Activated B cell treated with CpG ODN at 0.5 μM for 24 hours (primary cell): ENCODE measurements at places on chromosomes 11 and 22.

DNA sequence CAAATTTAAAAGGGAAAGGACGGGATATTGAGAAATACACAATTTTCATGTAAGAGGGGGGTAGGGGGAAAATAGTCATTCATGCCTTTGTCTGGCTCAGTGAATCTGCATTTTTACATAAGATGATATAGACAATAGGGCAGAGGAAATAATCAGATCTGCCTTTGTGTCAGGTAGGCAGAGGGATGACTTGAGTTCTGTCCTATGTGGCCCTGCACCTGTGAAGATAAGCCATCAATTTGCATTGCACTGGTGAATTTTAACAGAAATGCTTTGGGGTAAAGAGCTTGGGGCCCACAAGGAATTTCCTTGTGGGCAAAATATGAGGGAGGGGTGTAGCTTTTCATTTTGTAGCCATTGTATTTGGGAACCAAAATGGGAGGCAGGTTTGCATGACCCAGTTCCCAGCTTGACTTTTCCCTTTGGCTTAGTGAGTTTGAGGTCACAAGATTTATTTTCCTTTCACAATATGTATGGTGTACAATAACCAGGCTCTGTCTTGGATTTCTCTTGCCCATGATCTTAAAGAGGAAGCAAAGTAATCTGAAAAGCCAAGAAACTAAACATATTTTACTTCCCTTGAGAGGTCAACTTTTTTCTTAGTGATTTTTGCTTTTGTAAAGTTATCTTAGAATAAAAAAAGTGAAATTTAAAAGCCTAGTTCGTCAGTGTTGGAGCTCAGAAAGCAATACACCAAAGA is 77.7 kb upstream of the SORL1 start:
- no peak for DNase-seq

GRCh38 chr22:17411213-17411612 is 42.0 kb downstream of the CECR2 start:
- DNase-seq, result no peak

DNA sequence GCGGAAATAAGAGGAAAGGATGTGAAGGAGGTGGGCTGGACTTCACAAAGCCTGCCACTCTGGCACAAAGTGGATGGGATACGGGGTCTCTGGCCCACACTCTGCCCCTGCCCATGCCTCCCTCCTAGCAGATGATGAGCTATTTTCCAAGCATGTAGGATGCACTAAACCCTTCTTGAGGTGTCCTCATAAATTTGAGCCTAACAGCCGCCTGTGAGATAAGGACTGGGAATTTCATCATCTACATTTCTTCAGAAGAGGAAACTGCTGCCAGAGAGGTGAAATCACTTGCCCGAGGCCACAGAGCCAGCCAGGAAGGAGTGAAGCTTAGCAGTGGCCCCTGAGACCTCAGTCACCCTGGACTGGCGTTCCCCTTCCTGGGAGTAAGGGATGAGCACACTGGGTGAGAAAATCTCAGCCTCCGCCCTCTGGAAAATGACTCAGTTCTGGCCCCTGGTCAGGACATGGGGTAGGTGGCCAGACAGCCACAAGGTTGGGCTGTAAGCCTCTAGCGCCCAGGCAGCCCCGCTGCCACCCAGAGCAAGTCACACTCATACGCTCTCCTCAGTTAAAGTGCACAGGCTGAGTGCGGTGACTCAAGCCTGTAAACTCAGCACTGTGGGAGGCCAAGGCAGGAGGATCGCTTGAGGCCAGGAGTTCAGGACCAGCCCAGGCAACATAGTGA is 27.9 kb downstream of the MB start:
- no peak for DNase-seq

GRCh38 chr11:32396331-32396730 is 39.0 kb downstream of the WT1 start:
- no peak for DNase-seq

DNA sequence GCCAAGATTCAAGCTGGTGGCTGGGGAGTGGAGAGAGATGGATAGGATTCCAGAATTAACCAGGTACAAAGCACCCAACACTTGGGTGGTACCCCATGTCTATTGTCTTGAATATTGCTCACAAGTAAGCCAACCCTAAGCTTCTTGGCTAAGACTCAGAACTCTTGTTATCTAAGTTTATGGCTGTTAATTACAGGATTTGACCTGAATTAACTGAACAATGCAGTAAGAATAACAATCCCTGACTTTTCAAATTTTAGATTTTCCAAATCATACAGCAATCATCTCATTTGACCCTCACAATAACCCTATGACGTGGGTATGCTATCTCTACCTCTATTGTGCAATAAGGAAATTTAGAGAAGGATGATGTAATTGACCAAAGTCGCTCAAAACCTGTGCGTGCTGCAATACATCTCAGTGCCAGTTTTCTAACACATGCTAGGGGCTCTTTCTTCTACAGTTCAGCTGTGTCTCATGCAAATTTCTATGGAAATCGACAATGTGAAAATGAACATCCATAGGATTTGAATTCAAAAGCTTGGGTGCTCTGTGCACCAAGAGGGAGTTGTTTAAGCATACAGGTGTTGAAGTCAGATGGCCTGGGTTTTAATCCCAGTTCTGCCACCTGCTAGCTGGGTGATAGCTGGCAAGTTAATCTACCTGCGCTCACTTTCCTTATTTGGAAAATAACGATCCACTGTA is 40.1 kb upstream of the APLNR start:
- DNase-seq, result no peak

DNA sequence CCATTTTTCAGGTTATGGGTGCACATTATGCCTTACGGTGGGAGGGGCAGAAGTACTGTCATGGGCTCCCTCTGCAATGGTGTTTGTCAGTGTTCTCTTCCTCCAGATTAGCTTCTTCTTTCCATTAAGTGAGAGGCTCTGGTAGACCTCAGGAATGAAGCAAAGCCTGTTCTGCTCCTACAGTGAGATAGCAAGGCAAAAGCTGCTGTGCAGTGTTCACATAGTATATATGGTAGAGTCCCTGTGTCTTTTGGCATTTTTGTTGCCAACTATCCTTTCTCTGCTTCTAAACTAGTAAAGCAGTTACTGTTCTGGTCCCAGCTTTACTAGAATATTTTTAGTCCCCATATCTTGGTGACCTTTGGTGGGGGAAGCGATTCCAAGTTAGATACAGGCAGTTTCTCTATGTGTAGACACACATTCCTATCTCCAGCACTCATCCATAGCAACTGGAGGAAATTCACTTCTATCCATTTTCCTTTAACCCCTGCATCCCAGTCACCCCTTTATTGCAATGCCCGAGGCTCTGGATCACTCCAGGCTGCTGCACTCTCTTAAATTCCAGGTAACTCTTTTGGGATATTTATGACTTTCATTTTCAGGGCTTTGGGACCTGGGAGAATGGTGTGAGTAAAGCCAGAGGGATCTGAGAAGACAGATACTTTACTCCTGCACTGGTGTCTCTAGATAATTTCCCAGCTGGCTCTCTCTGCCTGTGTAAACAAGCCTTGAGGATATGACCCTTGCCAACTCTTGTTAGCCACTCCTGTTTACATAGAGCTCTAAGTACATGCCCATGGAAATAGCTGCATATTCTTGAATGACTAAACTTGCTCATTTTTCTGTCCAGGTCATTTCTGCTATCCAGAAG is 3.9 kb upstream of the TRIM34 start:
- DNase-seq, result no peak

DNA sequence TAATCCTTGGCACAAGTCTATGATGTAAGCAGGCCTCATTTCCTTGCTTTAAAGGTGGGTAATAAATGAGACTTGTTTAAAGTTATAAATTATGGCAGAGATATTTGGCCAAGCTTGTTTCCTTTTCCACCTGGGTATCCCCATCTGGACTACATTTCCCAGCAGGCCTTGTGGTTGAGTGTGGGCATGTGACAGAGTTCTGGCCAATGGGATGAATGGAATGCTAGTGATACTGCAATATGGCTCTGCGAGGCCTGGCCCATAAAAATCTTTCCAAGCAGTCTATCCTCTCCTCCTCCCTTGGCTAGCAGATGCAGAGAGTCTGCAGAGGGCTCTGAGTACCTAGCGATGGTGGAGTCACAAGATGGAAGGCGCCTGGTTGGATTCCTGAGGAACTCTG is 102.5 kb downstream of the TIMP3 start:
- no peak for DNase-seq

DNA sequence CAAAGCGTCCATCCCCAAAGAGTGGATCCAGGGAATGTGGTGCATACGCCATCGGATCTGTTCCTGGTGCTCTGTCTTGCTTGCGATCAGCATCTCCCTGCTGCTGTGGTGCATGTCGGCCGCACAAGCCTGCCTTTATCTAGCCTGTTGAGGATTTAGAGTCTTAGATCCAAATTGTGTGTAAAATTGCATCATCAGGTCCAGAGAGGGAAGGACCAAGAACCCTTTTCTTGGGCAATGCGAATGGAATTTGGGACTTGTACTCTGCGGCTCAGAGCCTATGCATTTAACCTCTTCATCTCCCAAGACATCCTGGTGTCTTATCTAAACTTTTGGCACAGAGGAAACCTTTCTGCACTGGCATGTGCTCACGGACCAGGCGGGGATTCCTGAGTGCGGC is 1238.7 kb downstream of the TBC1D22A start:
- no peak for DNase-seq

DNA sequence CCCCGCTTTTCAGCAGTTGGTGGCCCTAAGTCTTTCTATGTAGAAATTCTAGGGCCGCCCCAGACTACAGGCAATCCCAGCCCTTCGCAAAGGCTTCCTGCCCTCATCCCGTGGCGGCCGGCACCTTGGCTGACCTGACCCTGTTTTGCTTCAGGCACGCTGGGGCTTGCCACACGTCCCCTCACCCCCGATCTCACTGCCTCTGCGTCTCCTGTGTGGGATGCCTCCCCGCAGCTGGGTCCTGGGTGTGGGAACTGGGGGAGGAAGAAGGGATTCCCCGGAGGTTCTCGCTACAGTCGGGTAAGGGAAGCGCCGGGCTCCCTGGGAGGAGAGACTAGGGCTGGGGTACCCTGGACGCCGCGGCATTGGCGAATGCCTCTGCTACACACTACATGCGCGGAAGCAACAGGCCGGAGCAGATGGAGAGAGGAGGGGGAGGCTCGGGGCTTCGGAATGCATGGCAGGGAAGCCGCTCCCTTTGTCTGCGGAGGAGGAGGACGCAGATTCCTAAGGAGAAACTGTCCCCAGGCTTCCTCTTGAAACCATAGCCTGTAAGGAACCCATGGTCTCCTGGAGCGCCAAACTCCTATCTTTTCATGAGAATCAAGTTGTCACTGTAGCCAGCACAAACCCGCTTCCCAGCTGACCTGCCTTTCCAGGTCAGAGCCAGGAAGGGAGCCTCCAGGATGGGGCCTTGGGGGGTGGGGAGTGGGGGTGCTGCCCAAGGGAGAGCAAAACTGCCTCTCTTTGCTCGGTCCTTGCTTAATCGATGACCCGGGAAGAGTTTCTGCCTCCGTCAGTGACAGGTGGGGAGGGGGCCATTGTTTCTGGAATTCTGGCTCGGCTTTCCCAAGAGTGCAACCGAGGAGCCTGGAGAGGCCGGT is 1.4 kb downstream of the DTX4 start:
- DNase-seq, result peak; percentile 46

- no peak for DNase-seq
Observed at GRCh38 chr22:31899669-31900068, 44.7 kb upstream of the YWHAH start.

GRCh38 chr11:15878756-15879155 is 477.6 kb downstream of the SOX6 start:
- DNase-seq, result no peak

- peak; percentile 57 for DNase-seq
Observed at GRCh38 chr11:68271023-68271780, 571 bp downstream of the C11orf24 start.
